ENCODE measurements at places on chromosomes 5 and 9.

DNA sequence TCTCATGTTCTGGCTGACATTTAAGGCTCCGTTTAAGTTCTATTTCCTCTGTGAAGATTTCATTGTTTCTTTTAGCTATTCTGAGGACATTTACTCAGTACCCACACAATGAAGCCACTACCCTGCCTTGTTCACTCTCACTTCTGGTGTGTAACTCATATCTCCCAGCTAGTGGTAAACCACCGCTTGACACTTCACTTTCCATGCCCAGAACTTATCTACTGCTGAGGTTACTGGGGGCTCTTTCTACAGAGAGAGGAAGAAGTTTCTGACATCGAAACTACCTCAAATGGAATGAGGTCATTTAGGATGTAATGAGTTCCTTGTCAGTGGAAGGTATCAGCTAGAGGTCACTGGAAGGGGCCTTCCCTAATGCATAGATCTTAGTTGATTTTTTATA, 501.5 kb downstream of the DMAC1 start:
- DNase-seq, result no peak

- no peak for DNase-seq
Observed at GRCh38 chr5:40778133-40778532, 20.0 kb downstream of the PRKAA1 start.

GRCh38 chr9:116843863-116844620, 156.9 kb downstream of the TRIM32 start:
- DNase-seq, result no peak

DNA sequence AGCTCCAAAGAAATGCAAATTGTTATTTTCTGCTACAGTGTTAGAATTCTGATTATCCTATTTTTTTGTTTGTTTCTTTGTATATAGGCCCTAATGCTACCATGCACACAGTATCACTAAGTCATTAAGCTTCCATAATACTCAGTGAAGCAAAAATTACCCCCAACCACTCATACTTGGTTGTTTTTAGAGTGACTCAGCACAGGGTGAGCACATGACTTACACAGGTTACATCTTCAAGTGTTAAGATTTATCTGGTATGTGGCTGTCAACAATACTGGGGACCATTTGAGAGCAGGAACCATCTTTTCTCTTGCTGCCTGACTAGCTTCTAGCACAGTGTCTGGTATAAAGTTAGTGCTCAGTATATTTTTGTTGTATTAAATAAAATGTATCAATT, 255.8 kb upstream of the SLC24A2 start:
- no peak for DNase-seq

- DNase-seq, result no peak
Observed at GRCh38 chr5:137836997-137837396, 30.7 kb upstream of the MYOT start.

- no peak for DNase-seq
Observed at GRCh38 chr5:95712347-95712958, 18.7 kb upstream of the RHOBTB3 start.

DNA sequence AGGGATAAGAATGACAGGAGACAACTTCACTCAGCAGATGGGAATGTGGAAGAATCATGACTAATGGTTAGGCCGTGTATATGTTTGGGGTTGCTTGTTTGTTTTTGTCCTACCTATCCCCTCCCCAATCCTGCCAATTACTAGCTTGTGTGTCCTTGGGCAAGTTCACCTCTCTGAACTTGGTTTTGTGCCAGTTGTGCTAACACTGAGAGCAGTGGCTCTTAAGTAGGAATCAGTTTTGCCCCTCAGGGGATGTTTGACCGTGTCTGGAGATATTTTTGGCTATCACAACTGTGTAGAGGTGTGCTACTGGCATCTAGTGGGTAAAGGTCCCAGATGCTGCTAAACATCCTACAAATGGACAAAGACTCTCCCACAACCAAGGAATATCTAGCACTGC, 287.0 kb downstream of the DMRT2 start:
- no peak for DNase-seq

DNA sequence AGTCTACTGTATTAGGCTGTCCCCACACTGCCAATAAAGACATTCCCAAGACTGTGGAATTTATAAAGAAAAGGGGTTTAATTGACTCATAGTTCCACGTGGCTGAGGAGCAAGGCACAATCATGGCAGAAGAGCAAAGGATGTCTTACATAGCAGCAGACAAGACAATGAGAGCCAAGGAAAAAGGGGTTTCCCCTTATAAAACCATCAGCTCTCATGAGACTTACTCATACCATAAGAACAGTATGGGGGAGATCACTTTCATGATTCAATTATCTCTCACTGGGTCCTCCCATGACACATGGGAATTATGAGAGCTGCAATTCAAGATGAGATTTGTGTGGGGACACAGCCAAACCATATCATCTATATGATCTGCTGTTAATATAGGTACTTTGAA, 14.8 kb upstream of the FSTL4 start:
- DNase-seq, result no peak

DNA sequence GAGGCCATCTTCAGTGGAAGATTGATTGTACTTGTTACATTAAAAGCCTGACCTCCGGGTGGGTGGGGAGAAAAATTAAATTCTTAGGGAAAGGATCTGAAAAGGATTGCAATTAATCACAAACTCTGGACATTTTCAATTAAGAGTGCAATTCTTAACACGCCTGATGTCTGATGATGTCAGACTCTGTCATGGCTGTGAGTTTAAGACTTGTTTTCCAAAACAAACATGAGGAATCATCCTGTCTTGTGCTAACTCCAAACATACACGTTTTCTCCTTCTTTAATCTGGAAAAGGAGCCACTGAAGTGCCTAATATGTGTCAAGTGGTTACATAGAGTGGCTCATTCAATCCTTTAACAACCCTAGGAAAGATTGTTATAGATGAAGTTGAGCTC, 60.4 kb upstream of the SMIM23 start:
- DNase-seq, result no peak

GRCh38 chr9:130936285-130937117, 2.5 kb downstream of the FIBCD1 start:
- DNase-seq, result no peak

- DNase-seq, result no peak
Observed at GRCh38 chr9:13110766-13111417, 168.6 kb downstream of the MPDZ start.

Data from suppressor macrophage (primary cell).